Gastroesophageal sphincter (tissue), 4 donors: ENCODE measurements at places on chromosomes 3 and 15. TPM values are rescaled to one million over a fixed set of nuclear protein-coding genes. Genes with fewer than 3 reads are reported as not detected.

GRCh38 chr15:90987561-90988141 lies 6.7 kb downstream of the PRC1 start:
- no peak for ATAC-seq

DNA sequence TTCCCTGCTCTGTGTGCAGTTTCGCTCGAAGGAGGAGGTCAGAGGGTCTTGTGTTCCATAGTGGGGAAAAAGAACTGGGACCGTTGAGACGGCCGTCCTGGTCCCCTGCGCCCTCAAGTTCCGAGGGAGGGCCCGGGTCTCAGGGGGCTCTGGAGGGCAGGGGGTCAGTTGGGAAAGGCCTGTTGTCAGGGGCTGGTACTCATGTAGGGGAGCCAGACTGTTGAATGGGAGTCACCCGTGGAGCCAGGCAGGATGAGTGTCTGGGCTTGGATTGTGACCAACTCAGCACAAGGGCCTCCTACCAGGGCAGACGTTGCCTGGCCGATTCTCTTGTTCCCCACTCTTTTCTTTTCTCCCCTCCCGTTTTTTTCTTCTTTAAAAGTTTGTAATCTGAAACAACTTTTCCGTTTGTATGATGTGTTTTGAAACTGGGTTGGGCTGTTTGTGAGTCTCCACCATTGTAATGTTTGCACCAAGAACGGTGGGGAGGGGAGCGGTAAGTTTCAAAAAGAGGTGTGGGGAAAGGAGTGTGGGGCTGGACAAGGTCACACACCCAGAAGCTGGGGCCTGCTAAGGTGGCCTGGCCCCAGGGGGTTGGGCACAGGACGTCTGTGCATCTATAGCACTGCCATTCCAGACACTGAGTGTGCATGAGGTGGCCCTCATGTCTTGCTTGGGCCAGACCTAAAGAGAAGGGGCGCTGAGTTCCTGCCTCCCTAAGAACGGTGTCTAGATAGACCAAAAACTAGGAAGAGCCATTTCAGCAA lies 1.1 kb downstream of the CMTM7 start:
- peak; percentile 37 for ATAC-seq

DNA sequence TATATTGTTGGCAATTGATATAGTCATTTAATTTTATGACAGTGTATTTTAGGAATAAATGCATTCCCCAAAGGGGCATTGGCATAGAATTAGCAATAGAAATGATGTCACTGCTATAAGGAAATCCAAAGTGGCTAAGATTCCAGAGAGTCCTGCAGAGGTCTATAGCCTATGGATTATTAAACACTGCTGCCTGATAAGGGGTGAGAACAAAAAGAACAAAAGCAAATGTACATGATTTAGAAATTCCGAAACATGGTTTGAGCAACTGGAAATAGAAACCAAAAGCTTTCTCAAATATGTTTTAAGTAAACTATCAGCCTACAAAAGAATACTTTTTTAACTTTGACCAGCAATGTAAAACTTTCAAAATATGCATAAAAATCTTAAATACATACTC lies 280.1 kb upstream of the RASGRP1 start:
- no peak for ATAC-seq

- ATAC-seq, result no peak
These were observed 5.9 kb downstream of the LYSMD4 start for GRCh38 chr15:99727330-99727729.

- ATAC-seq, result no peak
These were observed 20.9 kb downstream of the SLC6A6 start for GRCh38 chr3:14423197-14423743.

DNA sequence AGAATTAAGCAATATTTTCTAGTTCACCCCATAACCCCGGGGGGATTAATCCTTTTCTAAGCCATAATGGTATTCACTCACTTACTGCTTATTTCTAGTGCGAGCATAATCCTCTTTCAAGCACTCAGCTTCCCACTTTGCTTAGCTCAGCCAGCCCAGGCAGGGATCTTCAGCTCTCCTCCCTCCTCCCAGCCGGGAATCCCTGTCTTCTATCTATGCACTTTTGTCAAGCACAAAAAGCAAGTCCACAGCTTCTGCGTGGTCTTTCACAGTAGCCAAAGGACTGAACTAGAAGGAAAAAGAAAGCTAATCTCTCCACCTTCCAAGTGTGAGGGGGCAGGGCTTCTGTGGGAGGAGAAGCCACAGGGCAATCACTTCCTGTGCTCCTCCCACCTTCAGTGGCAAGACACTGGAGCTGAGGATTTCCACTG lies 62.8 kb downstream of the PEX5L start:
- no peak for ATAC-seq

DNA sequence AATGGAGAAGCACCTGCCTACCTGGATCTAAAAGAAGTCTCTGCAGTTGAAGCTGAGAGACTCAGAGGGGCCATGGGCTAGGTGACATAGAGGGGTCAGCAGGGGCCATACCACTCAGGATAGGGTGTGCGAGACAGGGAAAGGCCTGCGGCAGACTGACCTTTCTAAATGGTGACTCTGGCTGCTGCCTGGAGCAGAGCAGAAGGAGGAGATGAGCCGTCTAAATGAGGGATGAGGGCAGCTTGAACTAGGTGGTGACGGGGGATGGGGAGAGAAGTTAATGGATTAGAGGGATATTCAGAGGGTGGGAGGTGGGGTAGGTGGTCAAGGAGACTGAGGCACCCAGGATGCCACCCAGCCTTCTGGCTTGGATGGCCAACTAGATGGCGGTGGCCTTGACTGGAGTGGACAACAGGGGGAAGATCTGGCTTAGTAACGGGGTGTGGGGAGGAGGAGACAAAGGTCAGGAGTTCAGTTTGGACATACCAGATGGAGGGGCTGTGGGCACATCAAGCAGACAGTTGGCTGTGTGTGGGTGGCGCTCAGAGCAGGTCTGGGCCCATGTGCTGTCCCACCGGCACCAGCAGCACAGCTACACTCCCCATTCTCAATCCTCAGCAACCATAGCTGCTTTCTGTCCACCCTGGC lies 3.2 kb upstream of the ITIH1 start:
- ATAC-seq, result no peak

Gene SUCLG2
- 71.0 TPM for total RNA-seq
